ENCODE measurements at places on chromosomes 11 and 22.

GRCh38 chr22:22196018-22196533 is 48.5 kb upstream of the VPREB1 start:
- no peak for DNase-seq

DNA sequence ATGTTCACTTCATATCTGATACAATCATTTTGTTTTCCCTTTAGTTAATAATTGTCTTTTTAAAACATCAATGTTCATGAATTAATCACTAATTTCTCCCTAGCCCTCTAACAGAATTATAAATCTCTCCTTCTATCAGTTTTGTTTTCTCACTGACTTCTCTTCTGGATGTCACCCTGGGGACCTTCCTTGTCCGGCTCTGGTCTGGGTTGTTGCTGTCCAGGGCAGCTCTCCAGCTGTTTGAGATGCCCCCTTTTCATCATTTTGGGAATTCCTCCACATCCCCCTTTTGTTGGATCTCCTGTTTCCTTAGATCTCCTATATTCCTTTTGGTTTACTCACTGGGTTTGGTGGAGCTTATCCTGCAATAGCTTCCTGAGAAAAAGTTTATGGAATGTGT is 35.6 kb upstream of the PSMA1 start:
- no peak for DNase-seq

DNA sequence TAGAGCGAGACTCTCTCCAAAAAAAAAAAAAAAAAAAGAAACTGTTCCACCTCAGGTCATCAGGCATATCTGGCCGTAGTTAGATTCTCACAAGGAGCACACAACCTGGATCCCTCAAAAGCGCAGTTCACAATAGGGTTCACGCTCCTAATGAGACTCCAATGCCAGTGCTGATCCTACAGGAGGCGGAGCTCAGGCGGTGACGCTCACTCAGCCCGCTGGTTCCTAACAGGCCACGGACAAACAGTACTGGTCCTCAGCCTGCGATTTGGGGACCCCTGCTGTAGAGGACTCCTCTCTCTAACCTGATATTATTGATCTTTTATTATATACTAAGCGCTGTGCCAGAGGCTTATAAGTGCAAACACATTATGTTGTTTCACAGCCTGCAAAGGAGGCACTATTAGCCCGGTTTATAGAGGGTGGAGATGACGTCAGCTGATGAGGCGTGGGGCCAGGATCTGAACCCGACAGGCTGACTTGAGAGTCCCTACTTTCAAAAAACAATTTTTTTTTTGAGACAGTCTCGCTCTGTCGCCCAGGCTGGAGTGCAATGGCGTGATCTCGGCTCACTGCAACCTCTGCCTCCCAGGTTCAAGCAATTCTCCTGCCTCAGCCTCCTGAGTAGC is 4.9 kb upstream of the MAFF start:
- no peak for DNase-seq

DNA sequence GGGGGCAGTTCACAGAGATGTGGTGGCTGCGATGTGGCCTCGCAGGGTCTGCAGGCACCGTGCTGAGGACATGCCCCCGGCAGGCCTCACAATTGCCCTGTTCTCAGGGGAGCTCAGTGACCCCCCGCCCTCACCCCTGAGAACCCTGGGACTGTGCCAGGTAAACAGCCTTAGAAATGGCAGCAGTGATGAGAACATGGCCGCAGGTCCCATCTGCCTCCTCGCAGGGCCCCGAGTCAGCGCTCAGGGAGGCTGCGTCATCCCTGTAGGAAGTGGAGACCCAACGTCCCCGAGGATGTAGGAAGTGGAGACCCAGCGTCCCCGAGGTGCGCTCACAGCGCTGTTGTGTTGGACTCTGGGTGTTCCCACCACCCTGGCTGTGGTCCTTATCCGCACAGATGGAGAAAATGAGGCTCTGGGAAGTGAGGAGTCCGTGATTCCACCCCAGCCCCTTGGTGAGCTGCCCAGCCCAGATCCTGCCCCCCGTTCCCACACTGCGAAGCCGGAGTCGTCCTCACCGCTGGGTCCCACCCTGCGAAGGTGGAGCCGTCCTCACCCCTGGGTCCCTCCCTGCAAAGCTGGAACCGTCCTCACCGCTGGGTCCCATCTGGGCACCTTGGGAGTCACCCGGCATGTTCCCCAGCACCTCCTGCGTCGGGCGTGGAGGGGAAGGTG is 1086.8 kb downstream of the BRD1 start:
- DNase-seq: no peak

DNA sequence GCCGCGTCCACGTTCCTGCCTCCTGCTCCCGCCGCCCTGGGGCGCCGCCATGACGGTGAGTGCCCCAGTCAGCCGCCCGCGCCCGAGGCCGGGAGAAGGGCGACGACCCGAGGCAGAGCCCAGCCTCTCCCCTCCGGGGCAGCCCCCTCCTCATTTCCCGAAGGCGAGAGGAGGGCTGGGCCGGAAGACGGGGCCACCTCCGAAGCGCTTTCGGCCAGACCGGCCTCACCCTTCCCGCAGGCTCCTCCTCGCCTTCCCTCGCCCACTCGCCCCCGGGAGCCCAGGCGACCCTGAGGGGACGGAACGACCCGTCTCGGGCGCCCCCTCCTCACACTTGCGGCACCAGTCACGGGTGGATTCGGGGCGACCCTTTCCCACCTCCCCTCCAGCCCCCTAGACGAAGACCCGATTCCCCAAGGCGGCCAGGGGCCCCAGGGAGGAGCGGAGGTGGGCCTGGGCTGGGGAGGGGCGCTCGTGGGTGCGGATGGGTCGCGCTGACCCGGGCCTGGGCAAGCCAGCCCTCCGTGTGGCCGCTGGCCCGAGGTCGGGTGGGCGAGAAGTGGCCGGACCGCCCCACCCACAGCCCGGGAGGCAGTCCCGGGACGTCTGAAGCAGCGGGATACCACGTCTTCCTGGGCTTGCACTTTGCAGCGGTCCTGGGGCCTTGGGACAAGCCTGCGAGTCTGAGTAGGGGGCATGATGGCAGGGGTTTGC is 49.7 kb downstream of the TRIOBP start:
- DNase-seq: no peak

- DNase-seq: peak; percentile 16
These were observed 28.5 kb downstream of the LRRC74B start for GRCh38 chr22:21074102-21074715.

DNA sequence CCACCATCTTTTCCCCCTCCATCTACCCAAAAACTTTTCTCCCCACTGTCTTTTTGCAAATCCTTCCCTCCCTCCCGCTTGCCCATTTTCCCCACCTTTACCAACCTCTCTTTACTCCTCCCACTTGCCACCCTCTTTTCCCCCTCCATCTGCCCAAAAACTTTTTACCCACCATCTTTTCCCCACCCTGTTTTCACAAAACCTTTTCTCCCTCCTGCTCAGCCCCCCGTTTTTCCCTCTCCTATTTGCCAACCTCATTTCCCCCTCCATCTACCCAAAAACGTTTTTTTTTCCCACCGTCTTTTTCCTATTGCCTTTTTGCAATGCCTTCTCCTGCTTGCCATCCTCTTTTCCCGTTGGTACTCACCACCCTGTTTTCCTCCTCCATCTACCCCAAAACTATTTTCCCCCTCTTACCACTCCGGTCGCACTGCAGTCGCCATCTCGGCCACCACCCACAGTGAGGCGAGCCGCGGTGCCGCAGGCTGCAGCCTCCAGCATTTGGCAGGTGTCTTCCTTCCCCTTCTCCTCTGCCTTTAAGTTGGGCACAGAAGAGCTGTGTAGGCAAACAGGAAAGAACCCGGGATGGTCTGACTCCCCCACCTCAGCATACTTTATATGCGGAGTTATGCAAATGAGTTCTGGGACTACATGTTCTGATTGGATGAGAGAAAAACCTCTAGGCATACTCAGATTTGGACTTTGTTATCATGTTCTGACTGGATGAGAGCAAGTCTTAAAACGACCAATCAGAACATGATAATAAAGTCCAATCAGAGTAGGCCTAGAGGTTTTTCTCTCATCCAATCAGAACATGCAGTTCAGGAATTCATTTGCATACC is 121.2 kb upstream of the VPREB1 start:
- DNase-seq: no peak

Data from renal cortical epithelial cell (primary cell).